ENCODE measurements at places on chromosomes 12 and 14. TPM values are rescaled to one million over a fixed set of nuclear protein-coding genes. Genes with fewer than 3 reads are reported as not detected.

DNA sequence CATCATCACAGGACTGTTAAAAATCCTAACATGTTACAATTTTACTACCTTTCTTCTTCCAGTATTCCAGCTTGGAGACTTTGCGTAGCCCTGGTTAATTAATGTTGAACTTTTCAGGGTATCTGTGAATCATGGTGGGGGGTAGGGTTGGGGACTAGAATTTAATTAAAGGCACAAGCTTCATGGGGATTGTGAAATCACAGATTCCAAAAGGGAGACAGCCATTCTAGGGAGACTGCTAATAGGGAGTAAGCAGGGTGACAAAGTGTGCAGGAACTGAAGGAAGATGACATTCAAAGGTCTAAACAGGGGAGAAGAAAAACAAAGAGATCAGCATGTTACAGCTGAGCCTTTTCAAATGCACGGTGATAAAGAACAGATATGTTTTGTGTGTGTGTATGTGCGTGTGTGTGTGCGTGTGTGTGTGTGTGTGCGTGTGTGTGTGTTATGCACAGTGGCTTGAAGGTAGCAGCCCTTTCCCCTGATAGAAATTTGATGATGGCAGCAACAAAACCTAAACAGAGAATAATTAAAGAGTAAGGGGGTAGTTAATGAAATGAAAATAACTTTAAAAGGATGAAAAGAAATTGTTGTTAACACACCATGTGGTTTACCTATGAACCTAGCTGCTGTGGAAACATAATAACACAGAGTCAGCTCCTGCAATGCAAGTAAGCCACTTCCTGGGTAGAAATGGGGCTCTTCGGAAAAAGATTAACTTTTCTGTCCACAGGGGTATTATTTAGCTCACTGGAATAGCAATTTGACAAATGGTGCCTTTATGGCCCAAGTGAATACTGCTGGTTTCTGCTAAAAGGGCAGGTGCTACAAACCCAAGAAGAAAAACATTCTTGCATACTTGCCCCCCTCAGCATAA lies 581.7 kb downstream of the DIO2 start:
- no peak for DNase-seq

DNA sequence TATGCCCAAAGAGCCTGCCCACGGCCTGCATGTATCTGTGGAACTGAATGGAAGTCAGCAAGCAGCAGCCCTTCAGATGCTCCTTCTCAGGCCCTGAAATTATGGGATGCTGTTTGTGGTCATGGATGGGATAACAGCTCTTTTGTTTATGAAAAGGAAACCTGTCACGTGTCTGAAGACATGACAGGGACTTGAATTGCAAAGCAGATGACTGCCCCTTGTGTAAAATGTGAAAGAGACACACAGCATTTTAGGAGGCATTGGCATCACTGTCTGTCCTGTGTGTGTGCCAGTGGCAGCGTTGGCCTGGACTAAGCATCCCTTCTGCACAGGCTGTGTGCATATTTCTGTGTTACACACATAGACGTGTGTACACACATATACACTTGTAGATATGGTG lies 192.1 kb downstream of the VRK1 start:
- no peak for DNase-seq

DNA sequence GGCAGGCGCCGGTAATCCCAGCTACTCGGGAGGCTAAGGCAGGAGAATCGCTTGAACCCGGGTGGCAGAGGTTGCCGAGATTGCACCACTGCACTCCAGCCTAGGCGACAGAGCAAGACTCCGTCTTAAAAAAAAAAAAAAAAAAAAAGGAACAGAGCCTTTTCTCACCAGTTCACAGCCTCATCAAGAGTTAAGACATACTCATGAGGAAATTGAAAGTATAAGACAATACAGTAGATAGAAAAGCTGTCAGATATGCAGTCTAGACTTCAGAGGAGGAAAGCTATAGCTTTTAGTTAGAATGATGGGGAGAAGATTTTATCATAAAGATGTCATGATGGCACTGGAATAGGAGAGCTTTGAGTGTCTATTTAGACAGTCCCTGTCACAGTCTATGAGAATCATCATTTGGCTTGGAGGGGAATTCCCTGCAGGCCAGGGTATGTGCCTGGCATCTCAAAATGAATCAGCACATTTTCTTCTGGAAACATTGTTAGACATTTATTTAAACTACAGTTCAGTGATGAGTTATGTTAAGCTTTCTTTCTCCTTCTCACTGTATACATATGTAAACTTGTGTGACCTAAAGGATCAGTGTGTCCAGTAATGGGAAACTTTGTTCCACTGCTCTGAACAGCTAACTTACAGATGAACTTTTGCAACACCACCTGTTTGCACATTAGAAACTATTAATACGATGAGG lies 2.9 kb upstream of the RAB35 start:
- no peak for DNase-seq

- no peak for DNase-seq
These were observed 112.7 kb downstream of the NCOR2 start for GRCh38 chr12:124454735-124455134.

DNA sequence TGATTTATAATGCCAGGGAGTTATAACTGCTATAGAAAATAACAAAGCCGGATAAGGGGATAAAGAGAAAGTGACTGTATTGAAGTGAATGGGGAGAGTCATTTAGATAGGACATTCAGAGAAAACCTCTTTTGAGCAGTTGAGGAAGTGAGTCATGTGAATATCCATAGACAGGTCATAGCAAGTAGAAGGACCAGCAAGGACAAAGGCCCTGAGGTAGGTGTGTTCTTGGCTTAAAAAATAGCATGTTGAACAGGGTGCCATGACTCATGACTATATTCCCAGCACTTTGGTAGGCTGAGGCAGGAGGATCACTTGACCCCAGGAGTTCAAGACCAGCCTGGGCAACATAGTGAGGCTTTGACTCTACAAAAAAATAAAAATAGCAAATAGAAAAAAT lies 51.5 kb upstream of the RAP1B start:
- no peak for DNase-seq

Gene FGF6
- not detected for total RNA-seq
